ENCODE measurements at places on chromosomes 16 and 17.

GRCh38 chr17:16923097-16923903, 48.6 kb downstream of the TNFRSF13B start:
- DNase-seq: no peak

DNA sequence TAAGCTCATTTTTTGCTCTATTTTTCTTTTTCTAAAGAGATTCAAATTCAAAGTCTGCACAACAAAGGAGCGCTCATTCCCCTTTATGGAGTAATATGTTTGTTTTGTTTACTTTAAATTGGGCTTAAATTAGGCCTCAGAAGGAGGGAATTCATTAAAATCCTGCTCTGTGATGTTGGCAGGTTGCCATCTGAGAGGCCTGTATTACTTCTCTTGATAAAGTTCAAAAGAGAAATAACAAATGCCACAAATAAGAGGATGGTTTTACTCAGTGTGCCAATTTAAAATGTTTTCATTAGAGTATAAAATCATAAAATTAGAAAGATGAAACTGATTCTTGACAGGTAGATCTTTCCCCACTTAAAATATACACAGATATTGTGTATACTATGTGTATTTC, 54.5 kb upstream of the HLF start:
- DNase-seq: no peak

GRCh38 chr17:28071891-28072606, 29.6 kb downstream of the NLK start:
- DNase-seq: no peak

- DNase-seq: no peak
Measured at GRCh38 chr16:67154578-67155294, 3.9 kb upstream of the B3GNT9 start.

- no peak for DNase-seq
Measured at GRCh38 chr17:46264456-46265198, 30.3 kb upstream of the LRRC37A start.
